Central memory CD4-positive, alpha-beta T cell (primary cell): ENCODE measurements at places on chromosomes 4 and X.
A peak's percentile ranks its signal among the peaks of the same experiment; 100 is the strongest.

GRCh38 chrX:107421337-107421861 lies 28.1 kb upstream of the FRMPD3 start:
- DNase-seq, result no peak

DNA sequence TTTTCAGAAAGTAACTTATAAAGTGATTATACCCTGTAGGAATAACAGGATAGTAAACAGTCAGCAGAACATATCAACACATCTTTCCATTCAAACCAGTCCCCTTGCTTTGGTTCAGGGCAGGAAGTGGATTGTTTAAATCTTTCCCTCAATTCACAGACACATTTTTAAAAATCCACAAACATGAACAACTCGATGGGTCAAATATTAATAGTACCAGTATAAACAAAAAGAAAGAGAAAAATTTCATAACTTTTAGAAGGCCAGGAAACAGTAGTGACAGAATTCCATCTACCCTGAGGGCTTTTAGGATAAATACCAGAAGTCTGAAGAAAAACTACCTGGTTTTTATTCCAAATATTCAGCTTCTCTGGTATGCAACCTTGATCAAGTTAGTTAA lies 1072.8 kb upstream of the PABPC4L start:
- DNase-seq, result no peak

- DNase-seq, result no peak
Observed at GRCh38 chr4:173642509-173642908, 112.5 kb upstream of the HAND2 start.

DNA sequence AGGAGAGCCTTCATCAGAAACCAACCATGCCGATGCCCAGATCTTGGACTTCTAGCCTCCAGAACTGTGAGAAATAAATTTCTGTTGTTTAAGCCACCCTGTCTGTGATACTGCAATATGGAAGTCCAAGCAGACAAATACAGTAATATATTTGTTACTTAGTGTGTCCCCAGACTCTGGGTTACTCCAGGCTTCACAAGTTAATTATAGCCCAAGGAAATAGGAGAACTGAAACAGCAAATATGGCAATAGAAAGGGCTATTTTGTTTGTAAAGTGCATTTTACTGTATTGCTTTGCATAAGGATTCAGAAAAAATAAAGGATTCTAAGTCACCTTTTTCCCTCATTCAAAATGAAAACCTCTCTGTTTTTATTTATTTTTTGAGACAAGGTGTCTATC lies 15.7 kb downstream of the TIGD4 start:
- DNase-seq, result no peak

- no peak for DNase-seq
Observed at GRCh38 chr4:85659610-85660218, 184.8 kb downstream of the ARHGAP24 start.

GRCh38 chrX:49309401-49309981 lies 6.0 kb downstream of the GAGE10 start:
- peak; percentile 31 for DNase-seq

DNA sequence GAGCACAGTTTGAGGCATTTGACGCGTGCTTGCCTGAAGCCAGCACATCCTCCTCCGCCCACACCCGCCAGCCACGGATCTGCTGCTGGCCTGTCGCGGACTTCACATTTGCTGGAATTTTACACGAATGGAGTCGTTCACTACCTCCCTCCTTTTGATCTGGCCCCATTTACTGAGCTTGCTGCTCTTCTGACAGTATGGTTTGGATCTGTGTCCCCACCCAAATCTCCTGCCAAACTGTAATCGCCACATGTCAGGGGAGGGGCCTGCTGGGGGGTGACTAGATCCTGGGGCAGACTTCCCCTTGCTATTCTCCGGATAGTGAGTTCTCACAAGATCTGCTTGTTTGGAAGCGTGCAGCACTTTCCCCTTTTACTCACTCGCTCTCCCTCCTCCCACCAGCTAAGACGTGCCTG lies 19.9 kb upstream of the CPLX1 start:
- DNase-seq, result no peak

GRCh38 chr4:117514391-117515175 lies 429.2 kb upstream of the TRAM1L1 start:
- no peak for DNase-seq

DNA sequence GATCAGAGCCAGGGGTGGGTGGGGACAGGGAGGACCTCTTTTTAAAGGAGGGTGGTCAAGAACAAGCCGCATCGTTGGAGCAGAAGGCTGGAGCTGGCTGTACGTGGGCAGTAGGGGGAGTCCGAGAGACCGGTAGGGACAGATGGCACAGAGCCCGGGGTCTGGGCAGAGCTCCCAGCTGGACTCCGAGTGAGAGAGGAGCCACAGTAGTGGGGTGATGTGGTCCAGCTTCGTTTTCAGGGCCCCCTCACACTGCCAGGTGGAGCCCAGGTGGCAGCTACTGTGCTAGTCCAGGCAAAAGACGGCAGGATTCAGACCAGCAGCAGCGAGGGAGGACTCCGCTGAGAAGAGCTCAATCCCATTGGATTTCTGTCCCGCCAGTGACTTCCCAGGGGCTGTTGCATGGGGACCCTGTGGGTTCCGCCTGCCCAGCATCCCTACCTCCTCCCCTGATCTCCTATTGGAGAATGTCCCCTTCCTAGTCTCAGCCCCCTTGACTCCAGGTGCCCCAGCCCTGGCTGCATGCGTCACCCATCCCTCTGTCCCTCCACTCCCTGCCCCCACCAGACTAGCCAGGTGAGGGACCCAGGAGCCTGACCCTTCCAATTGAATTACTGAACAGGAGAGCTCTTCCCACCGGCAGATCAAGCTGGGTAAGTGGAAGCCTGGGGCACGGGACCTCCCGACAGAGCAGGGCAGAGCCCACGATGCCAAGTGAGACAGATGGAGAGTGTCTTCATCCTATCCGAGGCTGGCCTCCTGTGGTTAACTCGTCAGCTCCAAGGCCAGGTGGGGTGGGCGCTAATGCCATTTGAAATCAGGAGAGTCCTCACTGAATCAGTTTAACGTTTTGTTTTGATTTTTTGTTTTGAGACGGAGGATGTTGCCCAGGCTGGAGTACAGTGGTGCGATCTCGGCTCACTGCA lies 2.9 kb downstream of the ARHGAP4 start:
- DNase-seq, result no peak

- DNase-seq, result no peak
Observed at GRCh38 chr4:107442538-107443111, 277.4 kb downstream of the PAPSS1 start.

GRCh38 chrX:153307276-153308178 lies 14.0 kb downstream of the PNMA6F start:
- DNase-seq, result no peak

DNA sequence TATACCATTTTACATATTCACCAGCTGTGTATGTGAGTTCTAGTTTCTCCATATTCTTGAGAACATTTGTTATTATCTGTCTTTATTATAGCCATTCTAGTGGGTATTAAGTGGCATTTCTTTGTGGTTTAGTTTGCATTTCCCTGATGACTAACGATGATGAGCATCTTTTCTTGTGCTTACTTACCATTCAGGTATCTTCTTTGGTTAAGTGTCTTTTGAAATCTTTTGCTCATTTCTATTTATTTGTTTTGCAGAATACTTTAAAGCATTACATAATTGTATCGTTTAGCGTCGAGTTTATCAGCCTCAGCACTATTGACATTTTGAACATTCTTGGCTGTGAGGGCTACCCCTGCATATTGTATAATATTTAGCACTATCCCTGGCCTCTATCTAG lies 85.4 kb downstream of the FRMPD4 start:
- DNase-seq, result no peak

DNA sequence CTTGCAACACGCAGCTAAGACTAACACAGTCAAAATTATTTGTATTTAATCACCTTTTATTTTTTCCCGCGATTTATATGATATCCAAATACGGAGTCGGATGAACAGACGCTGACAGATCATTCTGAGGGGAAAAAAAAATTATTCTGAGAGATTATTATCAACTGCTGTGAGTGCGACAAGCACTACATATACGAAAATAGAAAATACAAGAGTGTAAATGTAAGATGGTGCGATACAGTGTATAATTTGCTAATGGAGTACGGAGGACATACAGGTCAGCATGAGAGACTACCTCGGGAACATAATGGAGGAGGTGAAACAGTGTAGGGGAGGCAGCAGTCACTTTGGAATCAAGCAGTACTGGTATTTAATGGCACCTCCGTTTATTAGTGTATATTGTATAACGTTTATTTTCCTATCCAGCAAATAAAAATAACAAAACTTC lies 2.8 kb upstream of the LIN54 start:
- DNase-seq, result no peak

GRCh38 chr4:186017801-186018200 lies 51.2 kb upstream of the TLR3 start:
- DNase-seq, result no peak

GRCh38 chrX:30941898-30942297 lies 52.8 kb upstream of the TAB3 start:
- no peak for DNase-seq

GRCh38 chrX:1418901-1419544 lies 27.1 kb upstream of the SLC25A6 start:
- no peak for DNase-seq

- DNase-seq, result peak; percentile 57
Observed at GRCh38 chr4:10671366-10671765, 13.2 kb downstream of the CLNK start.

DNA sequence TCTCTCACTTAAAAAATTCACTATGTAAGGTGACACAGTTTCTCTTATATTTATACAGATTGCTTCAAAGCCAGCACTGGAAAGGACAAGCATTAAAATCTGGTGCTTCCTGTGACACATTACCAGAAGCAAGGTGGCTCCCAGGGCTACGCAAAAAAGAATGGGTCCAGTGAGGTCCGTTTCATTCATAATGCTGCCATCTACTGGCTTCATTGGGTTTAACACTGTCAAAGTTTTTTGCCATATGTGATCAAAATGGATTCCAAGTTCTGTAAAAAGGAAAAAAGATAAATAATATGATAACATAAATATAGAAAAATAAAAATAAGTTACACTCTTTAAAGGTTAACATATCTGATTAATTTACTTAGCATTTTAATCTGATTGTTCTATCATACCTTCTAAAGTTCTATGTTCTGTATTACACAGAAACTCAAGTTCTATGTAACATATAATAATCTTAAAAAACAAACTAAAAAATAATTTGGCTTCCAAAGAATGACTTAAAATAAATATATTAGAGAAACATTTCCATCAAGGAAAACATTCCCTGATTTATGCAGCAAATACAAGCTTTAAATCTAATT lies 22.1 kb downstream of the YIPF7 start:
- peak; percentile 20 for DNase-seq

GRCh38 chr4:183035726-183036415 lies 63.2 kb upstream of the WWC2 start:
- no peak for DNase-seq

GRCh38 chr4:152937336-152938236 lies 1.5 kb downstream of the FHDC1 start:
- no peak for DNase-seq

GRCh38 chr4:5916229-5916628 lies 23.3 kb upstream of the CRMP1 start:
- no peak for DNase-seq

DNA sequence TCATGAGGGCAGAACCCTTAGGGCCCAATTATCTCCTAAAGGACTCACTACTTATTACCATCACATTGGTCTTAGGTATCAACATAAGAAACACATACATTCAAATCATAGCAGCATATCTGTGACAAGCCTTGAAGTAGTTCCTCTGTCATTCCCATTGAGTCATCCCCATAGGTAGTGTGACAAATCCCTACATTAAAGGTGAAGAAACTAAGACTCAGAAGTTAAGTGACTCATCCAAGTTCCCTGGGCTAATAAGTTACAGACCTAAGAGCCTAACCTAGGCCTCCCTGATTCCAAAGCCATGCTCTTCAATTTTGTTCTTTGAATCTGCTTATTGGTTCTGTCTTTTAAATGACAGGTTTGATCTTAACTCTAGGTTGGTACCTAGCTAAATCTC lies 58.2 kb downstream of the CD38 start:
- DNase-seq, result no peak

DNA sequence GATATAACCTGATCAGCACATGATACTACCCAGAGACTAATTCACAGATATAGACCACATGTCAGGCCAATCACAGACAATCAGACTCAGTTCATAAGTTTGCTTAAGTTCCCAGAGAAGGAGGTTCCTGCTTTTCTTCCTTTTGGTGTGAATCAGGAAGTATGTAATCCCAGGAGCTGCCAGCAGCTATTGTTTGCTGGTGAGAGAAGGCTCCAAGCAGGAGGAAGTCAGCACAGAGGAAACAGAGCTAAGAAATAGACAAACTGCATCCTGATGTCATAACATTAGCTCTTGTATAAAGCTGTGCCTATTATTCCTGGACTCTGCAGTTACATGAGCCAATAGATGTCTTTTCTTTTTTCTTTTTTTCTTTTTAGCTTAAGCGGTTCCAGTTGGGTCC lies 50.9 kb downstream of the UCHL1 start:
- no peak for DNase-seq

DNA sequence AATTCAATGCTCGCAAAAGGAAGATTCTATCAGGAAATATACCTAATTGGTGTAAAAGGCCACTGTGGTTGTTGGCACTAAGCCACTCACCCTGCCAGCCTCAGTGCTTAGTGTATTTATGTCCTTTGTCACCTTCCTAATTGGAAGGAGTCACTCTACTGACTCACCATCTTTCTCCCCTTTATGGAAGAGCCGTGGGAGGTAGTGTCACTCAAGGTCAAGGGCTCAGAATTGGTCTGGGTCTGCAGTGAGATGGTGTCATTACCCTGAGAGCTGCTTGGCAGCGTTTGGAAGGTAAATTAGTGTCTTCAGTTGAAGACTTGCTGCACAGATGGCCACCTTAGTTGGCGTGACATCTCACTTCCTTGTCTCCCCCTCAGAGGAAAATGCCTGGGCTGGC lies 41.7 kb upstream of the CDKN2AIP start:
- no peak for DNase-seq

- DNase-seq, result no peak
Observed at GRCh38 chr4:62544428-62544827, 1344.3 kb downstream of the ADGRL3 start.

DNA sequence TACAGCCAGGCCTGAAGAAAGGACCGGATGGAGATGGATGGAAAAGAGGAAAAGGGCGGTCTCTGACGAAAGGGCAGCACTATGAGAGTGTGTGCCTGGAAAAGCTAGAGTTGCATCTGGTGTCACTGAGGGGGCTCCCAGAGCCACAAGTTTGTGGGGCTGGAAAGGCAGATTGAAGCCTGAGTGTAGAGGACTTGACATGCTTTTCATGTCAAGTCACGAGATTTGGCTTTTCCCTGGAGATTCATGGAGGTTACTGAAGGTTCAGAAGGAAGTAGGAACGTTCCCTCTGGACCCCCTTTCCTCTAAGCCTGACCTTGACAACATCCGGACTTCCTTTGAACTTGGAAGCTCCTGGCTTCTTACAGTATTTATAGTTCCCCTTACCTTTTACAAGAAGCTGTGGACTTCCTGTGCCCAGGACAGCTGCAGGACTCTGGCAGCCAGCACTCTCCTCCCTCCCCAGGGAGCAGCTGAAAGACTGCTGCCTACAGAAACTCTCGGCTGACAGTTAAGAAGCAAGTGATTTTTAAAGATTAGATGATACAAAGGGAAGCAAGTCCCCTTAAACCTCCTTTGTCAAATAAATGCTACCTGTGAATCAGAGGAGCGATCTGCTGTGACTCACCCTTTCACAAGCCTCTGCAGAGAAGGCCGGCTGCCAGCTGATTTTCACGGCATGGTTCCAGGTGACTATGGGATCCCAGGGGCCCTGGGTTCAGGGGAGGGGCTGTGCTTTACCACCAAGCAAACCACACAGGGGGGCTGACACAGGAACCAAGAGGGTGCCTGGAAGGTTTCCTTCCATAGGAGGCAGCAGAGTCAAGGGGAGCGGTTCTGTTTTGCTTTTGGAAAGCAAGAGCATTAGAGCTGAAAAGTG lies 72.9 kb upstream of the STIM2 start:
- DNase-seq, result peak; percentile 8

GRCh38 chr4:2284161-2284933 lies 22.4 kb upstream of the MXD4 start:
- DNase-seq, result no peak

- DNase-seq, result no peak
Observed at GRCh38 chr4:118173126-118173525, 138.8 kb downstream of the NDST3 start.
